Endothelial cell of coronary artery (primary cell): ENCODE measurements at places on chromosomes 12 and 14. TPM values are rescaled to one million over a fixed set of nuclear protein-coding genes. Genes with fewer than 3 reads are reported as not detected.

CACNA2D4 gene
- 0.81 and 0.94 TPM in 2 replicates for total RNA-seq

MYH6 gene
- total RNA-seq, result not detected in 2 replicates

EPYC gene
- not detected in 2 replicates for total RNA-seq

TEDC1 gene
- total RNA-seq, result 8.7 and 13.9 TPM in 2 replicates

MSRB3 gene
- 27.6 and 52.5 TPM in 2 replicates for total RNA-seq

BLOC1S1 gene
- total RNA-seq, result 58.2 and 71.6 TPM in 2 replicates

AHNAK2 gene
- 66.2 and 78.0 TPM in 2 replicates for total RNA-seq

CDKL1 gene
- 13.1 and 14.5 TPM in 2 replicates for total RNA-seq

CTSG gene
- total RNA-seq, result not detected in 2 replicates

PTGER2 gene
- 1.4 TPM in 1 of 2 replicates, not detected in the other for total RNA-seq

MSI1 gene
- not detected in 2 replicates for total RNA-seq

CYP46A1 gene
- 0.09 TPM in 2 replicates for total RNA-seq

OSGEP gene
- total RNA-seq, result 25.9 and 40.8 TPM in 2 replicates

ARHGAP9 gene
- total RNA-seq, result not detected in 2 replicates

RPGRIP1 gene
- not detected in 2 replicates for total RNA-seq

DDX54 gene
- 38.2 and 43.4 TPM in 2 replicates for total RNA-seq

RNASE3 gene
- not detected in 2 replicates for total RNA-seq

TSHR gene
- total RNA-seq, result not detected in 2 replicates

KDM5A gene
- total RNA-seq, result 45.0 and 57.5 TPM in 2 replicates

DRAM1 gene
- total RNA-seq, result 18.4 and 27.4 TPM in 2 replicates

ENDOU gene
- total RNA-seq, result 0.09 TPM in 1 of 2 replicates, not detected in the other

SLC7A7 gene
- 13.6 and 16.0 TPM in 2 replicates for total RNA-seq

EXD2 gene
- 16.4 and 20.0 TPM in 2 replicates for total RNA-seq

NOXRED1 gene
- 0.09 TPM in 2 replicates for total RNA-seq

C3AR1 gene
- 0.09 and 0.28 TPM in 2 replicates for total RNA-seq

RNFT2 gene
- 1.4 and 1.6 TPM in 2 replicates for total RNA-seq
